ENCODE measurements at places on chromosomes 3 and 15.
A peak's percentile ranks its signal among the peaks of the same experiment; 100 is the strongest.

DNA sequence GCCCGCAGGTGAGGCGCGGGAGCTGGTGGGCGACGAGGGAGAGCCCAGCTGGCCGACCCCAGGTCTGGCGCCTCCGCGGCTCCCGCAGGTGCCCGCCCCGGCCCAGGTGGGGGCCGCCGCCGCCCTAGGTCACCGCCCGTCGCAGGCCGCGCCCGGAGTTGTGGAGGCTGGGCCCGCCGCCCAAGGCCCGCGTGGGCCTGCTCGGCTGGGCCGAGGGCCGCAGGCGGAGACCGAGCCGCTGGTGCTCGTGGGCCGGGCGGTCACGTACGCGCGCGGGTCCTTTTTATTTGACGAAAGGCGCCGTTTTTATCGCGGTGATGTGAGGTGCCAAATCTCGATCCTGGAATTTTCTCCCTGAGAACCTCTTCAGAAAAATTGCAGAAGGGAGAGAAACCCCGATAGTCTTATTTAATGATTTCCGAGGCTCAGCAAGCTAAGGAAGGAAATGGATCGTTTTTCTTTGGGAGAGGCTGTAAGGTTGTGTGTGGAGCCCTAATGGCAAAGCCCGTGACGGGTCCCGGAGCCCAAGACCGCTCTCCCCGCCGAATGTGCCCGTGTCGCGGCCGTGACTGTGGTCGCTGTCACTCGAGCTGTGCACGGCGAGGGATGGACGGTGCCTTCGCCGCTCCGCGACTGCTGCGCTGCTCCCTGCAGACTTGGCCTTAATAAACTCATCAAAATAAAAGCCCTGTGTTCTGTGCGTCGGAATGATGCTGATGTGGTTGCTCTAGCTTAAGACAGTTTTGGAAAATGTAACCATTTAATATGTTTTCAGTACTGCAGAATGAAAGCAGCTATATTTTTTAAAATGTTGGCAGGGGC is 612 bp downstream of the APPL1 start:
- DNase-seq, result peak; percentile 43

- no peak for DNase-seq
Measured at GRCh38 chr3:41674449-41674848, 287.5 kb downstream of the ULK4 start.

- no peak for DNase-seq
Measured at GRCh38 chr3:197181741-197182140, 116.7 kb downstream of the DLG1 start.

GRCh38 chr3:98692787-98693473 is 70.2 kb upstream of the ST3GAL6 start:
- DNase-seq, result no peak

- DNase-seq, result no peak
Measured at GRCh38 chr15:31477851-31478701, 151.4 kb downstream of the KLF13 start.

DNA sequence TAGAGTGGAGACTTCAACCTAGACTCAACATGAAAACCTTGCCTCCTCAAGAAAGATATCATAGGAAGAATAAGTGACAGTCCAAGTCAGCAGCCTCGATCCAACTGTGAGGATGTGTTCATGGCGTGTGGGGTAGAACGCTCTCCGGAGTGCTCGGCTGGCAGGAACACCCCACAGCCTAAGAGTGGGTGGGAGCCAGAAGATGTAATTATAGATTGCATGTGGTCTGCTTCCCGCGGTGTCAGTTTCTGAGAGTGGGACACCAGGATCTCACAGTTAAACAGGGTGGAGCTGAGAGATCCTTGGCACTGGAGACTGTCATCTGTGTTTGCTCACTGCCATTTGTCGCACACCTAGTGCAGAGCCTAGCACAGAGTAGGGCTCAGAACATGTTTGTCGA is 158.0 kb downstream of the CTNNB1 start:
- no peak for DNase-seq

- DNase-seq, result no peak
Measured at GRCh38 chr15:68252925-68253534, 23.5 kb upstream of the CLN6 start.

GRCh38 chr3:192917028-192917403 is 640 bp downstream of the MB21D2 start:
- DNase-seq, result peak; percentile 49

DNA sequence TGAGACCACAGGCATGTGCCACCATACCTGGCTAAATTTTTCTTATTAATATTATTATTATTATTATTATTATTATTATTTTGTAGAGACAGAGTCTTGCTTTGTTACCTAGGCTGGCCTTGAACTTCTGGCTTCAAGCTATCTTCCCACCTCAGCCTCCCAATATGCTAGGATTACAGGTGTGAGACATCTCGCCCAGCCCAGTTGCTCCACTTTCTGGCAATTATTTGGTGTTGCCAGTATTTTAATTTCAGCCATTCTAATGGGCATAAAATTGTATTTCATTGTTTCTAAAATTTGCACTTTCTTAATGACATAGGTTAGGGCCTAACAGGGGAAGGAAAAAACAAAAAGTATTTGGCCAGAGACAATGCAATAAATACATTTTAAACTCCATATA is 1217.6 kb upstream of the ALCAM start:
- no peak for DNase-seq

GRCh38 chr3:49619649-49620048 is 54.5 kb upstream of the APEH start:
- DNase-seq, result no peak

- no peak for DNase-seq
Measured at GRCh38 chr3:185484296-185484695, 14.5 kb downstream of the TMEM41A start.

GRCh38 chr3:157263027-157263426 is 103.1 kb upstream of the CCNL1 start:
- no peak for DNase-seq

DNA sequence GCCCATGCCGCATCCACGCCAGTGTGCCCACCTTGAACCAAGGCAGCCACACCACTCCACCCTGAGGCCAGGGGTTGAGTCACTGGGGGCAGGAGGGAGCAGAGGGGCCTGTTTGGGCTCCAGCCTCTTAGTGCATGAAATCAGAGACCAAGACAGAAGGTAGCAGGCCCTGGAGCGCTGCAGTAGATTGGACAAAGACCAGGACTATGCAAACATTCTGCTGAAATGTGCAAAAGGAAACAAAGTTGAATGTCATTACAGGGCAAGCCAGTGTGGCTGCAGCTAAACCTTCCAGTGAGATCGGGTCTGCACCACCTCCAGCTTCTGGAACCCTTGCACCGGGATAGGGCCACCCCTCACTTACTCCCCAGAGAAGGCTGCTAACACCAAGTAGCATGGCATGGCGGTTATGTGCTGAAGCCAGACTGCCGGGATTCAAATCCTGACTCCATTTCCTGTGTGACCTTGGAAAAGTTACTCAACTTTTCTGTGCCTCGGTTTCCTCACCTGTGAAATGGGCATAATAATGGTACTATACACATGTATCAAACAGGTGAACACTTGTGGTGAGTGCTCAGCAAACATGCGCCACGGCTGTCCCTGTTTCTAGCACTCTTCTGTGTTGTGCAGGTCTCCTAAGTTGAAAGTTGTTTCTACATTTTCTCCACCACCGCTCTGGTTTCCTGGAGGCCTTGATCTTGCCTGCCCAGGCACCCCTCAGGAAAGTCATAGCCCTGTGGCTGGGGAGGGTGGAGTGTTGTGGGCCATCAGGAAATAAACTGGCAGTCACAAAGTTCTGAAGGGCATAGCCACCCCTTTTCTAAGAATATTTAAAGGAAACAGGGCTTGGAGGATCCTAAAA is 25.0 kb upstream of the GP9 start:
- DNase-seq, result no peak

DNA sequence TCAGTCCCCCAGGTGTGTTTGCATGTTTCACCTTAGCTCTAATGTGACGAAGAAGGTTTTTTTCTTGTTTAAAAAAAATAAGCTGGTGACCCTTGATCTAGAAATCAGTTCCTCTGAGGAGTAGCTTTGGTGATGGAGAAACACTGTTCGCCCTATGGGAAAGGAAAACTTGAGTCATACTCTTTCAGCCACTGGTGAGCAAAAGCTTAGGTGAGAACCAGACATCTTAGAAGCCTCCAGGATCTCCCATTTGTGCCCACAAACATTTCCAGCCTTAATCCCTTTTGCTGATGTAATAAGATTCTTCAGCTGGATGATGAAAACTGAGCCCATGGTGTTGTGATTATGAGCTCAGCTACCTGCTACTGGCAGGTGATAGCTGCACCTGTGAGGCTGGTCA is 37.8 kb downstream of the SLC27A2 start:
- DNase-seq, result no peak

DNA sequence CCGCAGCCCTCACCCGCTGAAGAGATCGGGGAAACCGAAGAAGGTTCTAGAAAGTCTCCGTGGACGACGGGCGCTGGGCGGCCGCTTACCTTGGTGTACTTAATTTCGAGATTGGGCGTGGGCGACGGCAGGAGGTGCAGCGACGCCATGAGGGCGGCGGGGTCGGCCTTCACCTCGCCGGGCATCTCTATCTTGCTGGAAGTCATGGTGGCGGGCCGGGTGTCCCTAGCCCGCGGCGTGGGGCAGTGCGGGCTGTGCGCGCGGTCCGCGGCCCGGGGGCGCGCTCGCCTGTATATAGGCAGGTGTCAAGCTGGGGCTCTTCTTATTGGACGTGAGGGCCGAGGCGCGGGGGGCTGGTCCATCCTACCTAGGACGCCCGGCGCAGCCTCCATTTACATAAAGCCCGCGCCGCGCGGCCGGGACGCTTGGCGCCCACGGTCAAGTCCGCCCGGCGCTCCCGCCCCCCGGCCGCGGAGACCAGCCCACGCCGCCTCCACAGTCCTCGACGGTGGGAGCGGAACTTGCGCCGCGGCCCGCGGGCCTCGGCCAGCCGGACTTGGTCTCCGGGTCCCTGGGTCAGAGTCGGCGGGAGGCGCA is at the start of gene ALDH1A2:
Gene ALDH1A2 (minus strand): TSS at position 267 of the 597 bp plus-strand sequence. CDS start 61 bp downstream, at position 206.
- DNase-seq, result peak; percentile 11

GRCh38 chr3:126445506-126445905 is 30.2 kb downstream of the ZXDC start:
- DNase-seq, result no peak
